AG08395 (cell line): ENCODE measurements at places on chromosomes 6 and 20.
A peak's percentile ranks its signal among the peaks of the same experiment; 100 is the strongest.

DNA sequence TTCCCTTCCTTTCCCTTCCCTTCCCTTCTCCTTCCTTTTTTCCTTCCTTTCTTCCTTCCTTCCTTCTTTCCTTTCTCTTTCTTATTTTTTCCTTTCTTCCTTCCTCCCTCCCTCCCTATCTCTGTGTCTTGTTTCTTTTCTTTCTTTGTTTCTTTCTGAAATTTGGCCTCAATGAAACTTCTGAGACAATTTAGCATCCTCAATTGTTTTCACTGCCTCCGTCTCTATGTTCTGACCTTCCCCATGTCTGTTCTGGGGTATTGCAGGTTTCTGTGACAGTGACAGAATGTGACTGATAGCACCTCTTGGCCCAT lies 81.7 kb upstream of the PAX1 start:
- DNase-seq: no peak

GRCh38 chr6:90621581-90621980 lies 34.7 kb upstream of the MAP3K7 start:
- DNase-seq: no peak

GRCh38 chr6:152441902-152442301 lies 195.3 kb downstream of the SYNE1 start:
- no peak for DNase-seq

- DNase-seq: no peak
Observed at GRCh38 chr6:64733433-64733832, 973.6 kb downstream of the EYS start.

GRCh38 chr6:155915651-155916050 lies 460.0 kb upstream of the NOX3 start:
- DNase-seq: no peak

DNA sequence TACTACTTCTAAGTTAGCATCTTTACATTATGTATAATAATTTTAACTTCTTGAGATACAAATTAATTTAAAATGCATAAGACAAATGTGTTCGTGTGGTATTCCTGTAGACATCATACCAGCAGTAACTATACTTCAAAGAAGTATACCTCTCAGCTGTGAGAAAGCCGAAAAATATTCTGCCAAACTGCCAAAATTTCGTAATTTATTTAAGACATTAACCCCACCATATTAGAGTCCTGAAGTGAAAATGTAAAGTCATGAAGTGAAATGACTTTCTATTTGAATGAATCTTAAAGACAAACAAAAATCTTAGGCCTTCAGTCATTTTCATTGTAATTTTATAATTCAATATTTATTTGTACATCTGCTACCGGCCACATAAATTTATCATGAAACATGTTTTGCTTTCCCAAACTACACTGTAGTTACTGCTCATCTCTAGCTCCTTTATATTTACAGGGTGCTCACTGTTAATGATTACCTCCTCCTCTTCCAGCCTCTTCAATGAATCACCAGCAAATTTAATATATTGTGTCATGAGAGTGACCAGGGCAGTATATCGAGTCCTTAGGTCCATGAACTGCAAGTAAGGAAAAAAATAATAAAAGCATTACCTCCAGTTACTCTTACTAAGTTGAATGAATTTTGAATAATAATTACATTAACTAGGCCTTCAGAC lies 18.5 kb downstream of the DST start:
- DNase-seq: no peak

DNA sequence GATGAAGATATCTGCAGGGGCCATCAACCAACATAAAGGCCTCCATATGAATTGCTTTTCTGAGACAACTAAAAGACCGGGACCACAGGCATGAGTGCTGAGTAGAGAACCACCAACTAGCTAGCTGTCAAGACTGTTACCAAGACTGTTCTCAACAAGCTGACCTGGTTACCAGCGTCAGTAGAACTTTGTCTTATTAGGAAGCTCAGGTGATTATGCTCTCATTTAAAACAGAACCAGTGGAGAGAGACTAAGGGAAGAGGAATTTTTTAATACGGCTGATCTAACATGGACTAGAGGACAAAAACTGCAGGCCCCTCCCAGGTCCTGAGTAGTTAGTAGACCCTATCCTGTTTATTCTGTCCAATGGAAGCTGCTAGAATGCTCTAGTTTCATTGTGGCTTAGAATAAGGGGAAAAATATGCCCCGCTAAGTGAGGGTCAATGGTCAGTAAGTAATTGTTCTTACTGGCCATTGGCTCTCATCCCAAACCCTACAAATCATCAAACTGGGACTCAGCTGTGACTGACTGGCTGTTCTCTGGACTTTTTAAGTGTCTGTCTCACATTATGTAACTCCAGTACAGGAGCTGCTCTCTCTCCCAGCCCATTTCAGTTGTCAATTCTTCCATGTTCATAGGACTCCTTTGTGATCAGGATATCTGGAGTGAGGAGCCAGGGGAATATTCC lies 3.8 kb upstream of the DYNLRB1 start:
- no peak for DNase-seq

- DNase-seq: no peak
Observed at GRCh38 chr6:13604546-13605416, 10.4 kb upstream of the NOL7 start.

GRCh38 chr6:105429676-105430075 lies 26.8 kb upstream of the PREP start:
- DNase-seq: peak; percentile 63

- no peak for DNase-seq
Observed at GRCh38 chr6:41439524-41440418, 104.4 kb downstream of the NCR2 start.

GRCh38 chr6:150004101-150004782 lies 21.1 kb downstream of the RAET1L start:
- DNase-seq: no peak

GRCh38 chr6:12490904-12491571 lies 200.9 kb downstream of the EDN1 start:
- peak; percentile 82 for DNase-seq

GRCh38 chr6:169791721-169792131 lies 40.3 kb downstream of the ERMARD start:
- DNase-seq: no peak

DNA sequence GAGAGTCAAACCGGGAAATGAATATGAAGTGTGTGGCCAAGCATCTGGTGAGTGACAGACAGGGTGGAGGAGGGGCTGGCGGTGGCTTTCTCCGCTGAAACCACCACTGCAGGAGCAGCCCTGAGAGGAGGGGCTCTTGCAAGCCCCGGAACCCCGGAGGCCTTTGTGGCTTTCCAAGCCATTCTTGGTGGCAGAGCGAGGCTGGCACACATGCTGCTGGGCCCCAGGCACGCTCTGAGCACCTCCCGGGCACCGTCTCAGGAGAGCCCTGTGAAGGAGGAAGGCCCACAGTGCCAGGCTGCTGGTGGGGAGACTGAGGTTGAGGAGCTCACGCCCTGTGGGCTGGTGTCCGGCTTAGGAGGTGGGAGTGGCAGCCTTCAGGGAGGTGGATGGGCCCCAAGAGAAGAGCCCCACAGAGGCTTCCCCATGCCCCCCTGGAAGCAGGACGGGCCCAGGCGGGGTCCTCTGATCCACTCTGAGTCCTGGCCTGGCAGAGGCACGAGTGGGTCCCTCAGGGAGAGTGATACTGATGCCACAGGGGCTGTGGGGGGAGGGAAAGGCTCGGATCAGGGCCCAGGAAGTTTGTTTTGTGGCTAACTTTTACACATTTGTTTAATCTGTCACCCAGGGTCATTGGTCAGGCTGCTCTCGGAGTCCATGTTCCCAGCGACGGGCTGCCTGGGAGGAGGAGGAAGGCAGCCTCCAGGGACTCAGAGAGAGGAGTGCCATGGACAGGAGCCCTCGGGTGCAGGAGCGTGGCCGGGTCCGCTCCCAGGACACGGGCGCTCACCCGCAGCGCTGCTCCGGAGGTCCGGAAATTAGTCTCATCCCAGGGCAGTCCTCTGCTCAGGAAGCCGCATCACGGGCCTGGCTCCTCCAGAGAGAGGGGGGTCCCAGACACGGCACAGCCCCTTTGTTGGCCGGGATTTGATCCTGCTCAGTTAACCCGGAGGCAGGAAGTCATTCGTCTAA lies 170.7 kb downstream of the ERMARD start:
- no peak for DNase-seq

DNA sequence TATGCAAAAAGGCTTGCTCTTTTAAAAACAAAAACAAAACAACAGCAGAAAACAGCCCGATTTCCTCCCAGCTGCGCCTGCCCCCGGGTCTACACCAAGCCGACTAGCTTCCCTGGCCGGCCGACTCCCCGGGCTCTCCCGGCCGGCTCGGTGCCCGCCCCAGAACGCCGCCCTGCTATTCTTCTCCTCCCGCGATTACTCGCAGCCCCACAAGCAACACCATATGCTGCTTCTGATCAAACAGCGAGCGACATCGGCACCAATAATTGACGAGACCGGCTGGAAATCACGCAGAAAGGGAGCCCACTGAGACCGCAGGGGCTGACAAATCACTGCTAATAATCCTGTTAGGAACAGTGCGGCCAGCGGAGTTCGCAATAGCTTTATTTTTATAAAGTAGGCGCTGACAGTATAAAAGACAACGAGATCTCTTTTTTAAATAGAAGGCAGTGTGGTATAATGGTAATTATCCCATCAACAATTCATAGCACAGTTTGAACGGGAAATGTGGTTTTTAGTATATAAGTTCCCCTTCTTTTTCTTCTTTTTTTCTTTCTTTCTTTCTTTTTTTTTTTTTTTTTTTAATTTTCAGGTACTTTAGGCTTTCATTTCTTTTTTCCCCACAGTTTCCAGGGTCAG lies 3.3 kb downstream of the SIM1 start:
- DNase-seq: peak; percentile 53

GRCh38 chr20:38121741-38122140 lies 43.3 kb downstream of the TGM2 start:
- DNase-seq: no peak

DNA sequence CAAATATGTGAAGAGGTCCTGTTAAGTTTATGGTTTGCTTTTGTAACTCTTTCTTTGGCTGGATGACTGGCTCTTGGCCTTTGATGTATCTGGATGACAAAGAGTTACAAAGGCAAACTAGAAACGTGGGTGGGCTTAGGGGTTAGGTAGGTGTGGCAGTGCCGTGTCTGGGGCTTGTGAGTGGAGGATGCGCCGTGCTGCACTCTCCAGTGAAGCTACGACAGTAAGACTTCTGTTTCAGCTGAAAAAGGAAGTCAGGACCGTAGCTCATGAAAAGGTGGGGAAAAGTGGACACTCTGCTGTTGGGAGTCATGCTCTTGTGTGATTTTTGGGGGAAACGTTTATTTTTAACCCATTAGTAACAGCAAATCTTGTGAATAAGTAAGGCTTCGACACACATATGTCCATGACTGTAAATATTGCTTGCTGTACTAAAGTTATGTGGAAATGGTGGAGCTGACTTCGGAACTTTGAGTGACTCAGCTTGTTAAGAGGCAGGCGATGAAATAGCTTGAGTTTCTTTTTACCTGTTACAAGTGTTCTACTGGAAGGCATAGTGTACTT lies 45.6 kb downstream of the DUSP22 start:
- DNase-seq: no peak

GRCh38 chr6:96302991-96303390 lies 218.6 kb upstream of the UFL1 start:
- no peak for DNase-seq

DNA sequence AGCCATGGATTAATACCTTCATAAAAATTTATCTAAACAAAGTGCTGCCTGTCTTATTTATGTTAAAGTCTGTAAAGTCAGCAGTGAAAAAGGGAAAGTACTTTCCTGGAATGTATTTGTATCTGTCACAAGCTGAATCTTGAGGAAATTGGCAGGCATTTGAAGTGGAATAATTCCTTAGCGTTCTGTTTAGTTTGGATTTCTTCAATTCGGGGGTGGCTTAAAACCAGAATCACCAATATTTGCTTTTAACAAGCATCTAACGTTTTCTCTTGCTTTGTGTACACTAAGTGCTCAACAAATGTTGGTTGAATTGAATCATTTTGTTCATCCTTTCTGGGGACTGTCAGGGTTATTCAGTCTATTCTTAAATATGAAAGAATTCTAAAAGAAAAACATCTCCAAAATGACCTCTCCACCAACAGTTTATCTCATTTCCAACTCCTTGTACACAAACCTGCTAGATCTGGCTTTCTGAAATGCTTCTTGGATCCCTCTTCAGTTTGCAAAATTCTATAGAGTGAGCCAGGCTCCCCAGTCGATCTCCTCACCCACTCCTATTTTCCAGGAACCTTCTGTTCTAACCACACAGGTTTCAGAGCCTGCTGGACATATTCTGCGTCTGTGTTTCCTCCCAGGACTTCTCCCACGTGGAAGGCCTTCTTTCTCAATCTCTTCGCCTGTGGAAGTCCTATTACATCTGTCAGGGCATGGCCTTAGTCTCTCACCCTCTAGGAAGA lies 2.0 kb upstream of the NPEPL1 start:
- DNase-seq: peak; percentile 48
